Activated CD4-positive, alpha-beta T cell treated with anti-CD3 and anti-CD28 coated beads, Interleukin-2, amount 50 U/mL, for 24 hours (primary cell): ENCODE measurements at places on chromosomes 11 and 22.
A peak's percentile ranks its signal among the peaks of the same experiment; 100 is the strongest.

DNA sequence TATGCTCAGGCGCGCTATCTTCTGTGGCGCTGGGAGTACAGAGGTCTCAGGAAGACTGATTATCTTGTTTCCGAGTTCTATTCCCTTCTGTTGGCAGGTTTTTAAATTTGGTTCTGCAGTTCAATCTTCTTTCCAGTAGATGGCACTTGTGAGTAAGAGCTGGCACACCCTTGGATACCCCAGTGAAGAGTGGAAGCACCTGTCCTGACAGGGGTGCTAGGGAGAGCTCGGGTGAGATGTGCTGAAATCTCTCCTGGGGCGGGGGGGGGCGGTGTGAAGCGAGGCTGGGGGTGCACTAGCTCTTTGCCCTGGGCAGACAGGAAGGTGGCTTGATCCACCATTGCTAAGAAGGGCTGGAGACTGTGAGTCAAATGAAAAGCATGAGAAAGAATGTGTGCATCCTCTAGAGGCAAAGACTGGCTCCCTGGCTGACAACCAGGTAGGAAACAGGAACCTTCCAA is 679.9 kb upstream of the CCDC179 start:
- no peak for DNase-seq

DNA sequence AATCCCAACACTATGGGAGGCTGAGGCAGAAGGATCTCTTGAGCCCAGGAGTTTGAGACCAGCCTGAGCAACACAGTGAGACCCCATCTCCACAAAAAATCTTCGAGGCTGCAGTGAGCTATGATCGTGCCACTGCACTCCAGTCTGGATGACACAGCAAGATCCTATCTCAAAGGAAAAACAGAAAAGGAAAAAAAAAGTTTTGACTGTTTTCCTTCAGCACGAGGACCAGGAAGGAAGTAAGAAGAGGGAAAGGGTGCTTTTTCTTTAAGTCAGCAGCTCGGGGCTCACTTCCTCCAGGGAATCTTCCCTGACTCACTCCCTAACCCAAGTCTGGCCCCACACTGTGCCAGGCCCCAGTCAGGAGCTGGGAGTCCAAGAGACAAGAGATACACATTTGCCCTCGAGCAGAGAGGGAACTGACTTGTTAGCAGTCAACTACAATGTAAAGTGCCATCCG is 14.2 kb downstream of the ARRB1 start:
- DNase-seq, result no peak

- DNase-seq, result no peak
Measured at GRCh38 chr11:66600631-66601233, 7.7 kb downstream of the CCS start.

- no peak for DNase-seq
Measured at GRCh38 chr11:16185042-16185441, 171.3 kb downstream of the SOX6 start.

DNA sequence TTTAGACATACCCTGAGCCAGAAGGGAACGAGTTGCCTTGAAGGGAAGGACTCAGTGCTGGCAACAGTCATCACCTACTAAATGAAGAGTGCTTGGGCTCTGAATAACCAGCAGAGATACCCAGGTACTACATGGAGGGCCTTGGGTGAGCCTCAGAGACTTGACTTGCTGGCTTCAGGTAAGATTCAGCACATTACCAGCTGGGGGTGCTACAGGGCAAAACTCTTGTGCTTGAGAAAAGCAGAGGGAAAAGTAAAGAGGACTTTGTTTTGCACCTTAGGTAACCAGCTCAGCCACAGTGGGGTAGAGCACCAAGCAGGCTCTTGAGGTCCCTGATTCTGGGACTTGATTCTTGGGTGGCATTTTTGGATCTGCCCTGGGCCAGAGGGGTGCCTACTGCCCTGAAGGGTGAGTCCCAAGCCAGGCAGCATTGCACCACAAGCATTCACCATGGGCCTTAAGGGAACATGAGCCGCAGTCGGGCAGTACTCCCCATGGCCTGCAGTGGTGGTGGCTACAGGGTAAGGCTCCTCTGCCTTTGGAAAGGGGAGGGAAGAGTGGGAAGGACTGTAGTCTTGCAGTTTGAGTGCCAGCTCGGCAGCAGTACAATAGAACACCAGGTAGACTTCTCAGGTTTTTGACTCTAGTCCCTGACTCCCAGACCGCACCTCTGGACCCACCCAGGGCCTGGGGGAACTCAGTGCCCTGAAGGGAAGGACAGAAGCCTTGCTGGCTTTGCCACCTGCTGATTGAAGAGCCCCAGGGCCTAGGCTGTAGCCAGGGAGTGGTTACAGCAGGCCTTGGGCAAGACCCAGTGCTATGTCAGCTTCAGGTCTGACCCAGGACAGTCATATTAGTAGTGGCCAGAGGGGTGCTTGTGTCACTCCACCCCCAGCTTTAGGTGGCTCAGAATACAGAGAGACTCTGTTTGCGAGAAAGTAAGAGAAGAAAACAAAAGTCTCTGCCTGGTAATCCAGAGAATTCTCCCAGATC is 22.7 kb upstream of the PLEKHA7 start:
- no peak for DNase-seq

GRCh38 chr22:19871023-19871844 is 16.6 kb upstream of the GNB1L start:
- DNase-seq, result no peak

GRCh38 chr11:46404476-46405017 is 13.0 kb upstream of the CHRM4 start:
- DNase-seq, result no peak

- DNase-seq, result no peak
Measured at GRCh38 chr11:108901359-108901758, 236.5 kb downstream of the DDX10 start.

GRCh38 chr11:57432714-57433163 is 5.8 kb upstream of the SLC43A3 start:
- no peak for DNase-seq

GRCh38 chr22:33906954-33907353 is 13.3 kb downstream of the LARGE1 start:
- no peak for DNase-seq

DNA sequence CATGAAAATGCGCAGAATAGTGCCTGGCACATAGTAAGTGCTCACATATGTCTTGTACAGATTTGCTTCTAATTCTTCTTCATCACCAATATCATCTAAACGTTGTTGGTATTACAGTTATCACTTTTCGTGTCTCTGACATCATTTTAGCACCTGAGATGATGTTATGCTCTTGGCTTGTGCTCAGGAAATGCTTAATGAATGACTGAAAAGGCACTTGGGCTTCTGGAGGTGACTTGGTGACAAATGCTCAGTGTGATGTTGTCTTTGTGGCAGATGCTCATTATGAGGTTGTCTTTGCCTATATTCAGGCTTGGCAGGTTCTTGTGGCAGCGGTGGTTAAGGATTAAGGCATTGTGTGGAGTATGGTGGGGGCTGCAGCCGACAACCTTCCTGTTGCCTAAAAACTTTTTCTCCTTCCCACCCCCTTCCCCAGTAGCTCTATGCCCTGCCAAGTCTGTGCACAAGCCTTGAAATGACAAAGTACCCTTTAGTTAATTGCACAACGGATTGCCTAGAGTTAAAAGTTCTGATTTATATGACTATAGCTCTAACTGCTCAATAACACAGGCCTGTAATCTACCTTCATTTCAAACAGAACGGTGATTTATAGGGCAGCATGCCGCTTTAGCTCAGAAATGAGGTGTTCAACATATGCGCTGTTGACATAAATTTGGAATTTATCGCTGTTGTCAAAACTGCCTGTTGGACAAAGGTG is 82.5 kb downstream of the ZBTB16 start:
- DNase-seq, result no peak

DNA sequence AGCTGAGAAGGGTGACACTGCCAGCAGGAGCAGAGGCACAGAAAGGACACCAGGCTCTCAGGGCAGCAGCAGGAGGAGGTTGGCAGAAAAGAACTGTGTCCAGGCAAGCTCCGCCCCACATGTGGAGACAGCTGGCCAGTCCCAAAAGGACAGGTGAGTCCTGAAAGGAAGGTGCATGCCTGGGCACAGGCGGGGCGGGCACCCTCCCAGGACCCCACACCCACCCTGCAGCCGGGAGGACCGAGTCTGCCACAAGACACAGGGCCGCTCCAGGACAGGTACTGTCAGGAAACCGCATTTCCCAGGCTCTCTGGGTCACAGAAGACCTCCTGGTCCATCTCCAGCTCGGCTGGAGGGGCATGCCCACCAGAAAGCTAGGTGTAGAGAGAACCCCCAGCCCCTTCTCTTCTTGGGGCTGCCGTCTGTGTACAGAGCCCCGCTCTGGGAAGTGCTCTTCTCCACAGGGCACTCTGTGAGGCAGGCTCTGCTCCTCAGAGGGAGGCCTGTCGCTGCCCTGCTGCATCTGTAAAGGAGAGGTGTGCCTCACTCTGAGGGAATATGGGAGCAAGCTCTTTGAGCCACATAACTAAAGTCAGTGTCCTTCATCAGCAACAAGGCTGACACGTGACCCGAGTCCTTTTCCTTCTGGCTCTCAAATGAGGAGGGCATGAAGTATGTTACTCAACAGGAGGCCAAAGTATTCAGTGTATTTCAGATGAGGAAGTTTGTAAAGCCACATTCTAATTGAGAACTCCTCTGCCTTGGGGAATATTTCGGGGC is 50.5 kb downstream of the CLTCL1 start:
- DNase-seq, result no peak

- no peak for DNase-seq
Measured at GRCh38 chr11:61540528-61540927, 32.0 kb downstream of the LRRC10B start.

DNA sequence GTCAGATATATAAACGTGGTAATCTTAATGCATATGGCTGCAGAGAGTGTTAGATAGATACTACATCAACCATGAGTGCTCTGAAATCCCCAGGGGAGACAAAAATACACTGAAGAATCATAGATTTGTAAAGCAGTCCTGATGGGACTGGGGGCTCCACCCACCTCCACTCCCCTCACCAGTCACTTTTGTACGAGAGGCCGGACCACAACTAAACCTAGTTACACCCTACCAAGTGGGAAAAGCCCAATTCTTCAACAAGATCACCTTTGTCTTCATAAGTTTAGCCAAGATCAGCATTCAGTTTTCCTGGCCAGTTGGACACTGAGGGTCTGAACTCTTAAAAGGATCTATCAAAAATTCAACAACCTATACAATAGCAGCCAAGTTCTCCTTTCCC is 1.5 kb downstream of the SF1 start:
- DNase-seq, result no peak

DNA sequence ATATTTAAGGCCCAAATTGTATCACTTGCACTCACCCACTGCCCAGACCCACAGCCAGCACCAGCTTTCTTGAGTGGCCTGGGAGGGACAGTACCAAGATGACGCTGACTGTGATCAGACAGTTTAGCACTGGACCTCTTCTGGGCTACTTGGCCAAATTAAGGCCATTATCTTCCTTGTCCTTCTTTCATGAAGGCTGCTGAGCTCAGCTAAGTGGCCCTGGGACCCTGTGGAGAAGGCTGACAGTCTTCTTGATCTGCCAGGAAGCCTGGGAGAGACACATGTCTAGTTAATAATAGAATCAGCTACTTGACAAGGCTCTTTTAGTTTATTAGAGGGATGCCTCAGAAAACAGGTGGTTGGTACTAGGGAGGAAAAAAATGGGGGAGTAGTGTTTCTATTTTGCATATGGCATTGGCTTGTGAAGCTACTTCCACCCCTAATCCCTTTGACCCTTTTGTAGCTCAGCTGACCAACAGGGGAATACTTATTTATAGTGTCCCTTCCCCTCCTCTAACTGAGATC is 127.9 kb upstream of the NTM start:
- no peak for DNase-seq

DNA sequence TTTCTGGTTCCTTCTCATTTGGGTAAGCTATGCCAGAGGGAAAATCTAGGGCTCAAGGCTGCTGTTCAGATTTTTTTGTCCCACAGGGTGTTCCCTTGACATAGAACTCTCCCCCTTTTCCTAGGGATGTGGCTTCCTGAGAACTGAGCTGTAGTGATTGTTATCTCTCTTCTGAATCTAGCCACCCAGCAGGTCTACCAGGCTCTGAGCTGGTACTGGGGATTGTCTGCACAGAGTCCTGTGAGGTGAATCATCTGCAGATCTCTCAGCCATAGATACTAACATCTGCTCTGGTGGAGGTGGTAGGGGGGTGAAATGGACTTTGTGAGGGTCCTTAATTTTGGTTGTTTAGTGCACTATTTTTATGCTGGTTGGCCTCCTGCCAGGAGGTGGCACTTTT is 167.3 kb upstream of the PGR start:
- no peak for DNase-seq

- no peak for DNase-seq
Measured at GRCh38 chr11:88292171-88292843, 45.2 kb downstream of the CTSC start.

GRCh38 chr11:107183953-107184352 is 165.7 kb upstream of the GUCY1A2 start:
- DNase-seq, result no peak

- DNase-seq, result no peak
Measured at GRCh38 chr11:6630632-6631291, 11.5 kb upstream of the TPP1 start.

- no peak for DNase-seq
Measured at GRCh38 chr11:133901999-133902398, 54.8 kb downstream of the IGSF9B start.

- DNase-seq, result no peak
Measured at GRCh38 chr11:118194835-118195627, 18.6 kb upstream of the SCN2B start.

DNA sequence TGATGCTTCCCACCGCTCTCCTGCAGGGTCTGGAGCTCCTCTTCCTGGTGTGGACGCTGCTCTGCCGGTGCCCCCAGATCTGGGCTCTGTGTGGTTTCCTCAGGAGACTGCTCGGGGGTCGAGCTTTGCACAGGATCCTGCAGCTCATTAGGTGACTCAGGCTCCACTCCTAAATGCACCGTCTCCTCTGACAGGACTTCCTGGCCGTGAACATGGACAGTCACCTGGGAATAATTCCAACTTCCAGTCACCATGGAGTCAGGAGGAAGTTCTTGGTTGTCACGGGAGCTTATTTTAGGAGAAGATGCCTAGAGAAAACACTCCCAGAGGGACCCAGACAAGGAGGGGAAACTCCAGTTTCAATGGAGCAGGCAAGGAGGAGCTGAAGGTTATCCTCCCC is 11.9 kb downstream of the ZNF202 start:
- no peak for DNase-seq

DNA sequence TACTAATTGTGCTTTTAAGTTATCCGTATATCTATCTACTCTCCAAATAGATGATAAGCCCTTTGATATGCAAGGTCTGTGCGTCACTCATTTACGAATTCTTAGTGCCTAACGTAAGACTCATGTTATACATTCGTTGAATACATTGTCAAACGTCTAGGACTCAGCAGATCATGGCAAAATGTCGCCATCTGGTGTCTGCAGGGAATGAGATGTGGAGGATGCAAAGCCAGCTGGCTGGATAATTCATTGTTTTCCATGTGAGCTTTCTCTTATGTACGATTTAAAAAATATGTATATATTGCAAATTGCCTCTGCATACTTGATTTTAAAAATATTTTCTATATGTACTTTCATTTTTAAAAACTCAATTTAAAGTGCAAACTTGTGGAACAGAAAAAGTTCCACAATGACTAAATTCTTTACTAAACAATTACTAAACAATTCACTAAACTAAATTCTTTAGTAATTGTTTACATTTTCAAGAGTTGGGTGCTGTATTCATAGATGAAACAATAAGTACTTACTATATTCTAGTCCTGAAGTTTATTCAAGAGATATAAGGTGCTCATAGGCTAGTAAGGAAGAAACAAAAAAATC is 33.8 kb downstream of the ZNF202 start:
- peak; percentile 10 for DNase-seq

- no peak for DNase-seq
Measured at GRCh38 chr22:21643533-21644357, 1.6 kb downstream of the SDF2L1 start.

GRCh38 chr11:11036848-11037732 is 179.2 kb upstream of the ZBED5 start:
- no peak for DNase-seq

GRCh38 chr11:110339456-110340250 is 43.2 kb upstream of the RDX start:
- no peak for DNase-seq
